Suppressor macrophage (primary cell): ENCODE measurements at places on chromosomes 2 and 18.

GRCh38 chr2:68351997-68352396, 13.1 kb upstream of the PLEK start:
- DNase-seq = no peak

DNA sequence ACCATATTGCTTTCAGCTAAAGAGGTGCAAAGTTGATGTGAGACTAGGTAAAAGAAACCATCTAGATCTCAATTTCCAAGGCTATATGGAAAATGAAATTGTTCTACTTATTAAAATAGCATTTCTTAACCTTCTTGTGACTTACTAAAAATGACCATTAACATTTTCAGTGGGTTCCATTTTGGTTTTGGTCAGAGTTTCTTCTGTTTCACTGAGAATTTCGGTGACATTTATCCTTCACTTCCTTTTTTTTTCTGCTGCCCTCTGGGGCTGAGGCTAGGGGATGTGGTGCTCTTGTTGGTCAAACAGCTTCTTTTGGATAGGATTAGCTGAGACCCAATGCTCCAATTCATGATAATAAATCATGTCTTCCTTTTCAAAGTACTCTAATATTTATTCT, 44.3 kb upstream of the REL start:
- DNase-seq = peak; percentile 47

- DNase-seq = no peak
Measured at GRCh38 chr18:76979111-76979751, 153.4 kb downstream of the MBP start.

DNA sequence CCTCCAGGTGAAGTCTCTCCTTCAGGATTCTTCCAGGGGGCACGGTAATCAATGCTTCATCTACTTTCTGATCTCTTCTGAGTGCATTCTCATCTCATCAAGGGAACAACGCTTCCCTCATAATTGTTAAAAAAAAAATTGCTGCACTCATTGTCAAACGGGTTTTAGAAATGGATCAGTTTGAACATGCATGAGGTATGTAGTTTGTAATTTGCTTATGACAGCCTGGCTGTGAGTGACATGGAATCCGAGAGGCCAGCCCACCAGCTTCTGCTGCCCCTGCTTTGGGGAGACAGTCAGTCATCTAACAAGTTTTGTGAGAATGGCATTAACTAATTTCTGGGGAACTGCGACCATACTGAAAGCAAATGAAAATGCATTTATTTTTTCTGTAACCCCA, 791.9 kb upstream of the SOX11 start:
- no peak for DNase-seq

DNA sequence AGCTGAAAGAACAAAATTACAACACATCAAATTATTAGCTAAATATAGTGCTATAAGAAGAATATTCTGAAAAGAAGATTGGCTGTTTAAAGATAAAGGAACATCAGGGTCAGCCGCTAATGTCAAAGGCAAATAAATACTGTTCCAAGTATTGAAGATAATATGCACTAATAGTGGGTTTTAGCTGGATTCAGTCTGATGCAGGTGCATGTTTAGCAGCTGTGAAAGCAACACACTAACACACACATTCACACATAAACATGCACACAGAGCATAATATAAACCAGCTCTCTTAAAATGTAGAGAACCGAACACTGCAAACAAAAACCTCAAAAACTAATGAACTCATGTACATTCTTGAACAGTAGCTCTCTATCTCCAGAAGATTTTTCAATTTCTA, 634.6 kb downstream of the ERBB4 start:
- no peak for DNase-seq

GRCh38 chr18:62935994-62936393, 220.7 kb downstream of the PHLPP1 start:
- no peak for DNase-seq

GRCh38 chr18:79781331-79781941, 16.3 kb upstream of the KCNG2 start:
- no peak for DNase-seq

- DNase-seq = no peak
Measured at GRCh38 chr2:143771939-143772338, 642.7 kb downstream of the ARHGAP15 start.

DNA sequence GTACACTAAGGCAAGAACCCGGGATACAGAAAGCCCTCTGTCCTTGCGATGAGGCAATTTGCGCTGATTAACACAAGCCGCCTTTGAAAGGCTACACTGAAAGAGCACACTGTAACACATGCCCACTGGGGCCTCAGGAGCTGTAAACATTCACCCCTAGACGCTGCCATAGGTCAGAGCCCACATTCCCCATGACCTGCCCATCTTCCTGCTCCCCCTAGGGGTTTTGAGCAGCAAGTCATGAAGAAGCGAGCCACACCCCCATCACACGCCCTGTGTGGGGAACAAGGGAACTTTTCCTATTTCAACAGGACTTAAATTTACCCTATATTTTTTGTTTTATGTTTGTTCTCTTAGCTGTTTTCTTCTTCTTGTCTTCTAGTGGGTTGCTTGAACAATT, 47.8 kb upstream of the SLC4A10 start:
- DNase-seq = peak; percentile 4

DNA sequence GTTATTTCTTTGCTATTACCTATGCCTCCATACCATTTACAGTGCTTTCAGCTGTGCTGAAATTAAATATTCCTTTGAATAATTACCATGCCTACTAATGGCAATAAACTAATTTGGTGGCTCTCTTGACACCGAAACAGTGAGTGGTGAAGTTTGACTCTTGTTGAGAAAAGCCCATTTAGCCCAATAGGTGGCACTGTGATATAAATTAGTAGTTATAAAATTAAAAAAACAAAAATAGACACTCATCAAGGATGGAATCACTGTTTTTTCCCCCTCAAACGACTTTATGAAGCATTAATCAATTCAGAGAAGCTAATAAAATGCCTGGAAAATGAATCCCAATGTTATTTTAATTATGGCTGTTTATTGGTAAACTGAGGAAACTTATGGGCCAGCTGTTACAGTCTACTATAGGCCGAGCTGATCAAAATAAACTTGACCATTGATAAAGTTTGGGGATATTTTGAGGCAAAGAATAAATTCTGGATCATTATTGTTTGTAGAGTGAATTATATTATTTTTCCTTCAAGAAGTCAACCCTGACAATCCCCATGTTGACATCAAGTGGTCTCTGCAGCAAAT, 339.6 kb downstream of the TRIB2 start:
- no peak for DNase-seq

DNA sequence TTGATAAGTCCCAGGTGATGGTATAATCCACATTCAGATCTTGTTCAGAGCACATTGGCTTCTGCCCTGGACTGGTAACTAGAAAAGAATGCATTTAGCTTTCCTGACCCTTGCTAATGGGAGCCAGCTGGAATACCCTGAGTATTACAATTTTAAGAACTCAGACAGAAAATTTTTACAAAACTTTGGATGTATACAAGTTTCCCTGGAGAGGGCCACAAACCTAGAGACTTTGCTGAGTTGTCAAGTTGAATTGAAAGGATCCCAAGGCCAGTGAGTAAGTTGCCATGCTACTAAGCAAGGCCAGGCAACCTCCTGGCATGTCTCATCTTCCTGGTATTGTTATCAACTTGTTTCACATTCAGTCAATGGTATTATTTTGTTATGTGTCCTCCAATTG, 20.0 kb upstream of the NABP1 start:
- DNase-seq = no peak

DNA sequence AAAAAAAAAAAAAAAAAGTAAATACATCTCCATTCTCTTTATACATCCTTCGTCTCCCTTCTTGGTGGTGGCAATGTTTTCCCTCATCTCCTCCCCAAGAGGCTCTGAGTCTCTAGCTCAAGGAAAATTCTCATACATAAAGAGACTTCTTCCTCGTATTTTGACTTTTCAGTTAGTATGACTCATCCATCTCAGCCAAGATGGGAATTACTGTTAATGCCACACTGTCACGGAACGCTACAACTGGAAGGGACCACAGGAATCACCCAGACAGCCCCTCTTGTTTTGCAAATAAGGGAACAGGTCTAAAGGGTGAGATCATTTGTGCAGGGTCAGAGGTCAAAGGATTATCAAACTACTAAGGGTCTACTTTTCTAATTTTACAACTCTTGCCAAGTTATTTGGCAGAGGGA, 19.5 kb downstream of the NFE2L2 start:
- DNase-seq = peak; percentile 46

GRCh38 chr2:47309472-47309951, 93.4 kb upstream of the MSH2 start:
- DNase-seq = no peak

- DNase-seq = no peak
Measured at GRCh38 chr18:56937874-56938430, 208.9 kb upstream of the BOD1L2 start.

DNA sequence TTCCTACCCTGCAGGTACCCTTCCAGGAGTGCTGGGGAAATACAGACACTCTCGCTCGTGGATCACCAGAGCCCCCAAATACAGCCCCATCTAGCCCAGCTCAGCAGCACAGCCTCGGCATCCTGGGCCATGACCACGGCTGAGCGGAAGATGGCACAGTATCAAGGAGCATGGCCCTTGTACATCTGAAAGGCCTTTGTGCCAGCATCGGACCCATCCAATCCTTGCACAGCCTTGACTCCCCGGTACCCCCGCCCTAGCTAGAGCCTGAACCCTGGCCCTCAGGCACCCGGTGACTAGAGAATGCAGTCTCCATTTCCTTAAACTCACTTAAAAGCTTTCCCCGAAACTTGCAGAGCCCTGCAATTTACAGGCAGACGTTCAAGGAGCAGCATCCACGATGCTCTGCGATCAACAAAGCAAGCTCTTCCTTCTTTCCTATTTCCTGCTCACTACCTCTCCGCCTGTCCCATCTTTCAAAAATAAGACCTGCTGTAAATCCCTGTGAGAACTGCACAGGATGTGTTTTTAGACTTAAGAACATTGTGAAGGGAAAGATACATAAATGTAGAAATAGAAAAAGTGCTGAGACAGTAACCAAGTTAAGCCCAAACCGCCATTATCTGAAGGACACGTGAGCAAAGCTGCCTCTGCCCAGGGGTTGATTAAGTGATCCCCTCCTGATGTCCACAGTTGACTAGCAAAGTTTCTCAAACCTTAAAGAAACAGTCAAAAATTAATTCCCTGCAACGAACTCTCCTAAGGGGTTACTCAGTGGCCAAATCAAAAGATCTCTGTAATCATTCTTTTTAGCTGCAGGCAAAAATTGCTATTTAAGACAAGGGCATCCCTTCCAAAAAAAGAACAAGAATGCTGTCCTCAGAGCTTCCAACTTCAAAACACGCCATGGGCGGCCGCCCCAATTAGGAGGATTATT, 48.5 kb downstream of the ZNF516 start:
- no peak for DNase-seq

DNA sequence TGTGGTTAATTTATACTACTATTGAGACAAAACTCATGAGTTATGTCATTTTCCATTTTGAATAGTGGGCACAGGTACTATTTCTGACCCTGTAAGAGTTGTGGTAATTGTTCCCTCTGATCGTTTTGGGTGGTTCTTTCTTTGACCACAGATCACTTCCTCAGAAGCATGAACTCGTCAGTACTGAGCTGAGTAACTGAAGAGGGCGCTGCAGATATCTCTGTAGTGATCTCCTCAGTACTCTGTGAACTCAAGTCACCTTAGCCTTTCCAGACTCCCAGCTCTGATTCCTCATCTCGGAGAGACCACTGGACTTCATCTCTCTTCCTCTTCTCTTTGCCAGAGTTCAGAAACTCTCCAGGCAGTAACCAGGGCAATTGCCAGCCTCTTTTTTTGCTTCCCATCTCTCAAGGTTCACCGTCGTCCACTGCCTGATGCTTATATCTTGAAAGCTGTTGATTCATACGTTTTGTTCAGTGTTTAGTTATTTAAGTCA, 9.4 kb upstream of the IL1RL1 start:
- DNase-seq = peak; percentile 80

- no peak for DNase-seq
Measured at GRCh38 chr2:38323623-38324022, 53.5 kb downstream of the ATL2 start.

DNA sequence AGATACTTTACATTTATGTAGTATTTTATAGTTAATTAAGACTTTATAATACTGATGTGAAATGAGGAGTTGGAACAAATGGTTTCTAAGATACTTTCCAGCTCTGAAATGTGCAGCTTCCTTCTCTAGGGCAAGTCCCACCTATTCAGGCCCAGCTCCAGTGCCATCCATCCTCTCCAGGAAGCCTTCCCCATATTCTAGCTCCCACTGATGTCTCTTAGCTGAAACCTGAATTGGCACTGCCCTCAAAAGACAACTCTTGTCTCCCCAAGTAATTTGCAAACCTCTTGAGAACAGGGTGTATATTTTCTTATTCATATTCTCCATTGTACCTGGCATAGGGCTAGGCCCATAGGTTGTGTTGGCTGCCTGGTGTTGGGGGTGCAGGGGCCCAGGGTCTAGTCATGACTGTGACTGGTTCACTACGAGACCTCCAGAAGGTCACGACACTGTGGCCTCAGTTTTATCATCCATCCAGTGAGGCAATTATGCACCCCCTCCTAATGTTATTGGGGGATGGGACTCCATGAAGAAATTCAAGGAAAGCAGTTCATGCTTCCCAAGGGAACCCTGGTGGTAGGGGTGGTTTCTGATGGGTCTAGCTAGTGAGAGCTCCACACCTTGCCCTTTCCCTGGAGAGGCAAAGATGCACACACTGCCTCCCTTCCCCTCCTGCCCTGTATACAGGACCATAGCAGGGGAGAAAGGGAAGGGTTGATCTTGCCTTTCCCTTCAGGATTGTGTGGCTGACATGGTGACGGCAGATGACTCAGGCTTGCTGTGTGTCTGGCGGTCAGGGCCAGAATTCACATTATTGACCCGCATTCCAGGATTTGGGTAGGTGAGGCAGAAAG, 2.8 kb downstream of the WDR54 start:
- no peak for DNase-seq

- DNase-seq = peak; percentile 65
Measured at GRCh38 chr18:45761512-45762114, 37.6 kb downstream of the SLC14A1 start.

DNA sequence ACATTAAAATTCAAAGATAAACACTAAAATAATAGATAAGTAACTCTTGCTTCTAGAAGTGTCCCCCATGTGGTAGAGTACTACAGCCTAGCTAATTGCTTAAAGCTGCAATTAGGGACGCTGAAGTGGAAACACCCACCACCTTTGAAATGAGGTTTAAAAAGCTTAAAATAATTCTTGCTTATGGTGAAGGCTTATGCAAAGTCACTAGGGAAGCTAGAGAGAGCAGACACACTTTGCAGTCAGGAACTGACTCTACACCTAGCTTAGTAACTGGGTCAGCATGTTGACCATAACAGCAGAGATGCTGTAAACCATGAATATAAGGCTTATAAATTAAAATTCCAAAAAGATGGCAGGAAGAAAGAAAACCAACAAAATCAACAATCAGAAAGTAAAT, 65.4 kb upstream of the DSG1 start:
- DNase-seq = no peak

GRCh38 chr2:48482313-48482712, 47.6 kb upstream of the STON1 start:
- no peak for DNase-seq

DNA sequence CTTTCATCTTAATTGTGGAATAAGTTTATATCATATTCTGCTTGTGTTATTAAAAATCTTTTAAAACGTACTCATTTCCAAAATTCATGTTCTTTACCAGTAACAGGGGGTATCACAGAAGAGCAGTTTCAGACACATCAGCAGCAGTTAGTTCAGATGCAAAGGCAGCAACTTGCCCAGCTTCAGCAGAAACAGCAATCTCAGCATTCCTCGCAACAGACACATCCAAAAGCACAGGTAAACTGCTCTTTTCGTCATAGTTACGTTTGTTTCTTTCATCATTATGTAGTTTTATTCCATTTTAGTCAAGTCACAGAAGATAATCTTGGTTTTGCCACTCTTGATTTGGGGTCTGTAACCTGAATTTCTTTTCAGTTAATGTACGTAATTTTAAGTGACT, 93.5 kb upstream of the KIF5C start:
- no peak for DNase-seq
